ENCODE measurements at places on chromosomes 6 and 20. TPM values are rescaled to one million over a fixed set of nuclear protein-coding genes. Genes with fewer than 3 reads are reported as not detected.
A peak's percentile ranks its signal among the peaks of the same experiment; 100 is the strongest.

CPNE5 gene
- total RNA-seq, result 0.12 TPM

FILIP1 gene
- 3.7 TPM for total RNA-seq

OOEP gene
- not detected for total RNA-seq

SEMG1 gene
- 4.0 TPM for total RNA-seq

HLA-DOA gene
- 30.5 TPM for total RNA-seq

CDH26 gene
- 2.8 TPM for total RNA-seq

SPEF1 gene
- 1.3 TPM for total RNA-seq

DNA sequence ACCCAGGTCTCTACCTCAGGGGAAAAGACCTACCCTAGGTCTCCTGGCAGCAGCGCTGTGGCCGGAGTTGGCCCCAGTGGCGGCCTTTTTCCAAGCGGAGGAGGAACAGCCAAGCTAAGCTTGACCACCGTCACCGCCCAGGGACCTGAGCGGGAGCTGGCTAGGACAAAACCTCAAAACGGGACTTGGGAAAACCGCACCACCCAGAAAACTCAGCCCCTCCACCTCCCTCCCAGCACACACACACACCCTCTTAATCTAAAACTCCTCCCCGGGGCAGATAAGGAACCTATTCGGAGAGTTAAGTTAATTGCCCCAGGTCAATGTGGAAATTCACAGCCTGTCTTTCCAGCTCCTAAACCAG, 2.7 kb upstream of the TRERF1 start:
- no peak overlapping the region for H3K27ac ChIP-seq
- H3K27me3 ChIP-seq, result peaks cover 11% of the 10 kb centered on the region
- peak; percentile 62 for DNase-seq
- peaks cover 35% of the 10 kb centered on the region for H3K4me1 ChIP-seq
- H3K4me3 ChIP-seq, result peak overlapping the region; percentile 97
- no peaks in the 10 kb centered on the region for H3K36me3 ChIP-seq

Measured in GM23338 (cell line).